ENCODE measurements at places on chromosomes 5 and 9. TPM values are rescaled to one million over a fixed set of nuclear protein-coding genes. Genes with fewer than 3 reads are reported as not detected.

GRCh38 chr5:138037907-138038633 lies 5.2 kb upstream of the FAM13B start:
- no peak for DNase-seq

DNA sequence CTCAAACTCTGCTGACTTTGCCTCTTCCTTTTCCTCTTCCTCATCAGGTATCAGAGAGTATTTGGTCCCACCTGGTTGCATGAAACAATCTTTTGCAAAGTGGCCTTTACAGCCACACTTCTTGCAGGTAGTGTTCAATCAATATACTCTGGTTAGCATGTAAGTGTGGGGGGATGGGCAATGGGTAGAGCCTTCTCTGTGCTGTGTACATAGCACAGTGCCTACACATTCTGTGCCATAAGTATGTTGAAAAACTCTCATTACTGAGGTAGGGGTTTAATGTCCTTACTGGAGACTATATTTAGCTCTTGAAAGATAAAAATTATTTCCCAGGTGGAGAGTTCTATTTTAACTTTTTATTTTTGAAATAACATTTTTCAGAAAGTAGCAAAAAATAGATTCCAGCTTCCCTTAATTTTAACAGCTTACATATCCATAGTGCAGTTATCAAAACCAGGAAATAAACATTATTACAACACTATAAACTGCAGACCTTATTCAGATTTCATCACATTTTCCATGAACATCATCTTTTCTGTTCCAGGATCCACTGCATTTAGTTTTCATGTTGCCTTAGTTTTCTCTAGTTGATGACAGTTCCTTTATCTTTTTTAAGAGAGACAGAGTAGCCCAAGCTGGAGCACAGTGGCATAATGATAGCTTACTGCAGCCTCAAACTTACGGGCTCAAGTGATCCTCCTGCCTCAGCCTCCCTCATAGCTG lies 15.1 kb downstream of the TTC1 start:
- no peak for DNase-seq

DNA sequence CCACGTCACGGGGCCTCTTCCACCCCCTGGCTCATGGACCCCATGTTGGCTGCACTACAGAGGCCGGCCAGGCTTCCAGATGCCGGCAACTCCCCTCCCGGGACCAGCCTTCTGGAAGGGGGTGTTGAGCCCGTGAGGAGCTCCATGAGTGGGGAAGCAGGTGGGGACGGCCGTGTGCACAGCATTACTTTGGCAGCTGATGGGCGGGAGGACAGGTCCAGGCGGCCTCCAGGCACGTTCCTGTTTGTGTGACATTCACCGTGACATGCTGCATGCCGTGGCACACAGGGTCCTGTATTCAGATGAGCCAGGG lies 29.1 kb upstream of the ABO start:
- DNase-seq, result no peak

DNA sequence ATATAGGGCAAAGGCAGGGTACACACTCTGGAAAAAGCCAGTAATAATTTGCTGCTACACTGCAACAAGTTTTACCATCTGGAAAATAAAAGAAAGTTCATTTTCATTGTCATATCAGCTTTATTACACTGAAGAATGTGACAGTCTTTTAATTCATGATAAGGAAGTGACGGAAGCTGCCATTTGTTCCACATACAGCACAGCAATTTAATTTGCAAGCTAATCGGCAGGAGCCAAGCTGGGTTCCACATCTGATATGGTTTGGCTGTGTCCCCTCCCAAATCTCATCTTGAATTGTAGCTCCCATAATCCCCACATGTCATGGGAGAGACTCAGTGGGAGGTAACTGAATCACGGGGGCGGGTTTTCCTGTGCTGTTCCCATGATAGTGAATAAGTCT lies 16.5 kb downstream of the PRELID2 start:
- no peak for DNase-seq

DNA sequence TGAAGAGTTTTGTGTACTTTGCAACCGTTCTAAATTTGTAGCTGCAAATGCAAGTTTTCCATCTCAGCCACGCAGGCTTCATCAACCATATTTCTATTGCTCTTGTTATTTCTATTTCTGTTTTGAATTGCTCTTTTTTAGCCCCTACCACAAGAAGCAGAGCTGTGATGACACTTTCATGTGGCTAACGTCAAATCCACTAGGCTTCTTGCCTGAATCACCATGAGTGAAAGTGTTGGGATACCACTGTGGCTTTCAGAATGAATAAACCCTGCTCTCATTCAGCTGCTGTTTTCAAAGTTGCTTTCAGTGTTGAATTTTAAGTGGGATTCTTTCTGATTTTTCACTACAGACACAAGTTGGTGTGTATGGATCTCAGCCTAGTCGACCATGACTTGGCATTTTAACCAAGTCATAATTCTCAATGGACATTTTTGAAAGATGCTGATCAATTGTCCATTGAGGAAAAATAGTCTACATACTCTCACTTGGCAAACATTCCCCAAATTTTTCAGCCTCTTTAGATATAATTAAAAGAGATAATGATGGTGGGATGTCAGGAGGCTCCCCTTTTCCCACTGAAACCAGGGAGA lies 41.0 kb upstream of the MTAP start:
- no peak for DNase-seq

GRCh38 chr9:85743275-85744128 lies 1.7 kb upstream of the AGTPBP1 start:
- peak; percentile 58 for DNase-seq

DNA sequence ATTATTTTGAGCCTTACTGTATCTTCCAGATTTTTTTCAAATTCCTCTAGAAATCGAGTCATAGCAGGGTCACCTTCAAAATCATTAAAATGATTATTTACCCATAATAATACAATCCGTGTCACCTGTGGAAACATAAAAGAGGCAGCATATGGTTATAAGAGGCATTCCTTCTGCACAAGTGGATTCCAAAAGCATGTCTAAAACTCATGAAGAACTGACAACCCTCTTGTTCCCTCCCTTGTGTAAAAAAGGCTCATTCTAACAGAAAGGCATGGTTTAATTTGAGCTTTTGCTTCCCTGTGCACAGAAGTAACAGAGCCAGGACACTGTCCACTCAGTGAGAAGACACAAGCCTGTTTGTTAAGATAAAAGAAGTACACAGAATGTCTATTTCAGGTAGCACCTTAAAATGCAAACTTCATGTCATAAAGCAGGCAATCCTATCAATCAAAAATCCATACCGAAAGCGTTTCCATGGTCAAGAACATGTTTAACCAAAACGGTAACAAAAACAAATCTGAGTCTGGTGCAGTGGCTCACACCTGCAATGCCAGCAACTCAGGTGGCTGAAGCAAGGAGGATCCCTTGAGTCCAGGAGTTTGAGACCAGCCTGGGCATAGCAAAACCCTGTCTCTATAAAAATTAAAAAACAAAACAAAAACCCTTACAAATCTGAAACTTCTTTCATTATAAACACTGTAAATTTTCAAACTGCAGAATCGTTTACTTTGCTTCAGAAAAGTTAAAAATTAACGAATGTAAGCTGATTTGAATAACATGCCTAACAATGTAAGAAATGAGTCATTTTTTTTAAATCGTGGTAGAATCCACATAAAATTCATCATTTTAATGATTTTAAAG lies 139.3 kb downstream of the RAPGEF6 start:
- DNase-seq, result no peak

DNA sequence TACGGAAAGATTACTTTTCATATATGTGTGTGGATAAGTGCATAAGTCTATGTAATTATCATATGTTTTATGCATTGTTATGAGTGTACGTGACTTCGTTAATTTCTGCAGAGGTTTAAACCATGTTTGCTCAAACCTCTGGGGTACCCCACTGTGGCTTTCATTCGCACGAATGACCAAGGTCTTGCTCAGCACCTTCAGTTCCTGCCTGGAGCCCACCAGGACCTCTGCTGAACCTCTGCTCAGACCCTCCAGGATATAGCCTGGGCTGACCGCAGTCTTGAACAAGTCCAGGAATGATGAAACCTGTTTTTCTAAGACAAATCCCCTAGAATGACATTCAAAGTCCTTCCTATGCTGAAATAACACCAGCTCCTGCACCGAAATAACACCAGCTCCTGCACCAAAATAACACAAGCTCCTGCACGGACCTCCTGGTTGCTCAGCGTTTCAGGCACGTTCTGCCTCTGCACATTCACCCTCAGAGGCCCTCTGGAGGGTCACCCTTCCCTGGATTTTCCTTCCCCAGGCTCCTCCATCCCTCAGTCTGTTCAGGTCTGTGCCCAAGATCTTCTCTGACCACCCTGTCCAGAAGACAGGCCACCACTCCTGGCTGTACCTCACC lies 99.7 kb upstream of the BOD1 start:
- no peak for DNase-seq

DNA sequence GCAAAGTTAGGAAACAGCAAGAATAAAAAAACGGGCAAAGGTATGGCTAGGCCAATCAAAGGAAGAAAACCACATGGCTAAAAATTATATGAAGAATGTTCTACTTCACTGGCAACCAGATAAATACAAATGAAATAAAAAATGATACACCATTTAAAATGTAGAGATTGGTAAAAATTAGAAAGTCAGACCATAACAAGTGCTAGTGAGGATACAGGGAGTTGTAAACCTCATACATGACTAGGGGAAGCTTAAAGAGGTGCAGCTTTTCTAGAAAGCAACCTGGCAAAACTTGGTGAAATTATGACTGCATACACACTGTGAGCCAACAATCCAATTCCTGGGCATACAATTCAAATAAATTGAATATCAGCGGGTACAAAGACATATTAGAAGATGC lies 119.0 kb upstream of the LIFR start:
- DNase-seq, result no peak

GRCh38 chr5:169307646-169308045 lies 6.7 kb upstream of the SLIT3 start:
- DNase-seq, result no peak

GRCh38 chr5:149936700-149937091 lies 7.9 kb downstream of the PDE6A start:
- DNase-seq, result no peak

DNA sequence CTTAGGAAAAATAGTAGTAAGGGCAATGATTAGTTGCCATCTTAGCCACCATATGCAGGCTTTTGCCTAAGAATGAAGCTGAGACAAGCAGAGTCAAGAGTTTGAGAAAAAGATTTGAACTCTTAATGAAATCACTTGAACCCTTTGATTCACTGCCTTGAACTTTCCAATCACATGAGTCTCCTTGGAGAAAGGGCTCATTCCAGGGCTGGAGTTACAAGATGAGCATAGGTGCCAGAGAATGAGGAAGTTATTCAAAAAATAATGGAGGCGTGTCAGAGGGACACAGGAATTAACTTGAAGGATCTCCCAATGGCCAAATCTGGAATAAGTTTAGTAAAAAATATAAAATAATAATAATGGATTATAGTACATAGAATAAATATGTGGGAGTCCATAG lies 35.3 kb downstream of the MAT2B start:
- DNase-seq, result no peak

DNA sequence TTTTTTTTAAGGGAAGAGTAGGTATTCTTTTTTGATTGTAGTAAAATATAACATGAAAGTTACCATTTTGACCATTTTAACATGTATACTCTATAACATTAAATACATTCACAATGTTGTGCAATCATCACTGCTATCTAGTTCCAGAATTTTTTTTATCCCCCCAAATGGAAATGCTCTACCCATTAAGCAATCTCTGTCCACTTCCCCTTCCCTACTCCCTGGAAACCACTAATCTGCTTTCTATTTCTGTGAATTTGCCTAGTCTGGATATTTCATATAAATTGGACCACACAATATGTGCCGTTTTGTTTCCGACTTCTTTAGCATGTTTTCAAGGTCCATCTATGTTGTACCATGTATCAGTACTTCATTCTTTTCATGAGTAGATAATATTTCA lies 429.5 kb downstream of the TLE1 start:
- no peak for DNase-seq

ANKRD31 gene
- total RNA-seq, result 0.14 TPM

COL15A1 gene
- total RNA-seq, result 87.1 TPM

NTNG2 gene
- total RNA-seq, result 27.4 TPM

ELOVL7 gene
- total RNA-seq, result 0.97 TPM

SH3RF2 gene
- total RNA-seq, result 151 TPM
